ENCODE measurements at places on chromosomes 1 and 21.

DNA sequence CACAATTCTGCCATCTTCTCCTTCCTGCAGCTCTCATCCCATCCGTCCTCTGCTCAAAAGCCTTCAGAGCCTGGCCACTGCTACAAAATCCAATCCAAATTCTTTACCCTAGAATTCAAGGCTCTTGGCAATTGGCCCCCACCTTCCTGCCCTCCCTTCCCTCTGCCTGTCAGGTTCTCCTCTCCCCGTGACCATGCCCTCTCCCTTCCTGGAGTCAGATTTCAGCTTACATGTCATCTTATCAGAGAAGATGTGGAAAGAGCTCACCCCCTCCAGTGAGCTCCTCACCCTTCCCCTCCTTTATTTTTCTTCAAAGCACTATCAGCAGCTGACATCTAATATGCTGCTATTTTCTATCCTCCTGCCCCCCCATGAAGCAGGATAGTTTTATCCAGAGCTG is 86.9 kb downstream of the GRIK3 start:
- DNase-seq: no peak

DNA sequence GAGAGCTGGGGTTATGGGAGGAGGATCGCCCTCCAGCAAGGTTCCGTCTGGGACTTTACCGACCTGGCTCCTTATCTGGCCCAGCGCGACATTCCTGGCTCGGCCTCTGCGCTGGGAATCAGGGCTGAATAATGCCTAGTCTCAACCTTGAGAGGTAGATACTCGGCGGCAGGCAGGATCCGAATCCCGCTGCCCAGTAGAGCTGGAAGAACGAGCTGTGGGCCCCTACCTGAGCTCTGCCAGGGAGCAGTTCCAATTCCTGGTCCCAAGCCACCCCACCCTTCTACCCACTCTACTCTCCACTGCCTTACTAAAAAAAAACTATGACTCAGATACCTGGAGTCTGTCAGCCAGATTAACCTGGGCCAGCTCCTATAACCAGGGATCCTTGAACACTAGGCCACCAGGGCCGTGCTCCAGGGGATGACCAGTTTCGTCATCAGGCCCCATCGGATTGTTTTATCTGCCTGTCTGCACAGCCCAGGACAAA is 53.6 kb downstream of the RHBG start:
- no peak for DNase-seq

GRCh38 chr1:228007801-228008341 is 1.1 kb downstream of the WNT3A start:
- no peak for DNase-seq

GRCh38 chr21:35537604-35538003 is 488.5 kb upstream of the RUNX1 start:
- no peak for DNase-seq

- no peak for DNase-seq
These were observed 1.6 kb downstream of the ADAM15 start for GRCh38 chr1:155052439-155053395.

Data from uterus (tissue), 4 donors.